Gastrocnemius medialis (tissue), 4 donors: ENCODE measurements at places on chromosomes 7 and 10. TPM values are rescaled to one million over a fixed set of nuclear protein-coding genes. Genes with fewer than 3 reads are reported as not detected.

DNA sequence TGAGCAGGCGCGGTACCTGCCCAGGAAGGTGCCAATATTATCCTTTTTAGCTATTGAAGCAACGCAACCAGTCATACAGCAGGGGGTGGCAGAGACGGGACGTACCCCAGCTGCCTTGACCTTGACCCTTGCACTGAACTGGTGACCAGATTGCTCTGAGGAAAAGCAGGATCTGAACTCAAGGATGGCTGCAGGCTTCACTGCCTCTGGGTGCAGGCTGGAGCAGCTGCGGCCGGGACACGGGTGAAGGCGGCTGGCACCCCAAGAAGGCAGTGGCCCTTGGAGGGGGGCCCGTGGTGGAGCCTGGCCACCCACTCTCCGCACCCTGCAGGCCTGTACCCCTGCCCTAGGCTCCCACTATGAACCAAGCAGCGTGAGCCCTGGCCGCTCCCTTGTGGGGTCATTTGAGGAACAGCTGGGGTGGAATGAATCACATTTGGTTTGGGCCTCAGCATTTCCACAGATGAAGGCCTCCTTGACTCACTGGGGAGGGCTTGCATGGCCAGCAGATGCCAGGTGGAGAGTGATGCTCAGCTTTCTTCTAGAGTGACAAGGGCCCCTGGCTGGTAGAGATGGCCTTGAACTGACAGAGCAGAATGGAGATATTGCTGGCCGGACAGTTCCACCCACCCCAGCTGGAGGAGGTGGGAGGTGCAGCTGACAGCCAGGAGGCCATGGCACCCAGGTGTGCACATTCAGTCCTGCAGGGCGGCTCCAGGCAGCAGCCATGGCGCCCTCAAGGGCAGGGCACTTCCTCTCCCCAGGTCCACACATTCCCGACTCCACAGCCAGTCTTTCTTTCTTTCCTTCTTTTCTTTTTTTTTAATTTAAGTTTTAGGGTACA is 218.7 kb downstream of the WDR37 start:
- DNase-seq = no peak

DNA sequence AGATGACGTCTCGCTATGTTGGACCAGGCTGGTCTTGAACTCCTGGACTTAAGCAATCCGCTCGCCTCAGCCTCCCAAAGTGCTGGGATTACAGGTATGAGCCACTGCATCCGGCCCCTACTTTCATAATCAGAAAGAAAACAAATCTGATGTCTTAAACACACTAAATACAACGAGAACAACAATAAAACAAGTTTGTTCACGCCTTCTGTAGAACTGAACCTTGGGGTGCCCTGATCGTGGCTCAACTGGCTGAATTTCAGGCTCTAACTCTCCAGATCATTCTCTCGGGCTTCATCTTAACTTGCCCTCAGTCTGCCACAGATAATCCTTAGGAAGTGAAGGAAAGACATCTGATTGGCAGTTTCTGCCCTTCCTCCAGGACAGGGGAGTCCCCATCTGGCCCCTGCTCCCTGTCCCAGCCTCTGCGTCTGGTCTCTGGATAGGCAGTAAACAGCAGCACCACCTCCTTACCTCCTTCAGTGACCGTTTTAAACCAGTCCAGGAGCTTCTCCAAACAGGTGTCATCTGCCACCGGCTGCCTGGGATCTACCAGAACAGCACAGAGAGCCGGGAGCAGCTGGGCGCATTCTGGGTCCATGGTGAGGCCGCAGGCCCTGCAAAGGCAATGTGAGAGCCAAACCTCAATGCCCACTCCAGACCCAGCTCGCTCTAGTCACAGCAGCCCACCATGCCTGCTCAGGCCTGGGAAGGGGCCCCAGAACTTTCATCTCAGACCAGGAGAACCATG is 1.3 kb downstream of the BRAT1 start:
- DNase-seq = no peak

SEMA3A gene
- total RNA-seq = 0.29 TPM

IDI2 gene
- total RNA-seq = 43.7 TPM

DNA sequence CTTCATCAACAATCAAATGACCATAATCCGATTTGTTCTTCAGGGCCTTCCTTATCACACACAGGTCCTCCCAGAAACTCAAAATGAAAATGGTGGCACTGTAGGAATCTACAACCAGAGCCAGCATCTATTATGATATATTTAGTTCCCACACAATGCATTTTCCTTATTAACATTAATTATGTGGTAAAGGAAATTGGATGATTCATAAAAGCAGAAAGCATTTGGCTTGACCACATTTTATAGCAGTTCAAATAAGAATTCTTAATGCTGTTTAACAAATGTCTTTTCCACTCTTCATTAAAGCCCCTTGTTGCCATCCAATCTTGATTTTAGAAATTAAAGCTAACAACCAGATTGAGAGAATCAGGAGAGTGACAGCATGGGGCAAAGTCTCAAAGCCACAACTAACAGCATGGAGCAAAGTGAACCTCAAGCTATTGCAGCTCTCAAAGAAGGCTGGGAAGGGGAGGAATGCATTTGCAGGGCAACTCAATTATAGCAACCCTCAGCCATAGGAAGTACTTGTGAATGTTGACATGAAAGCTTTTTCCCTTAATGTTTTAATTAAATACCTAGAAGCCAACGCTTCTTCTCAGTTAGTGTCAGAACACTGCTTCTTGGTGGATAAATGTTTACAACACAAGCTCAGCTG is 549.1 kb downstream of the NXPH1 start:
- no peak for DNase-seq

DNA sequence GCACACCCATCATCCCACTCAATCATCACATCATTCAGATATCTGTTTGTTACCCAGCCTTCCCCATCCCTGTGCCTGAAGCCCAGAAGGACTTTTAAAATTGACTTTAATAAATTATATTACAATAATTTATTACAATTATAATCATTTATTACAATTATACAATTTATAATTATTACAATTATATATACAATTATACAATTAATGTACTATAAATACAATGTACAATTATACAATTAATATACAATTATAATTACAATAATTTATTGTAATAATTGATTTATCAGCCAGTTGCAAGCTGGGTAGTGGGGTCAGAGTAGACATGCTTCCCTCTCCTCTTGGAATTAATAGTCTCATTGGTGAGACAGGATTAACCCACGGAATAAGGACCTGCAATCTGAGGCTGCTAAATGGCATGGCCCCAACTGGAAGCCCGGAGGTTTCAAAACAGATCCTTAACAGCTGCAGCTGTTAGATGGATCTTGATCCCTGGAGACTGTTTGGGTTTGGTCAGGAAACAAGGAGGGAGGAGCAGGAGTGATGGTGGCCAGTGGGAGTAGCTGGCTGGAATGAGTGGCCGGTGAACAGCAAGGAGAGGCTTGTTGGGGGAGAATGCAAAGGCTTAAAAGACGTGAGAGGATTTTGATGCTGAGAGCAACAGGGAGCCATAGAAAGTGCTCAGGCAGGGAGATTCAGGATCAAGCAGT is 402.8 kb upstream of the PODXL start:
- DNase-seq = no peak

DNA sequence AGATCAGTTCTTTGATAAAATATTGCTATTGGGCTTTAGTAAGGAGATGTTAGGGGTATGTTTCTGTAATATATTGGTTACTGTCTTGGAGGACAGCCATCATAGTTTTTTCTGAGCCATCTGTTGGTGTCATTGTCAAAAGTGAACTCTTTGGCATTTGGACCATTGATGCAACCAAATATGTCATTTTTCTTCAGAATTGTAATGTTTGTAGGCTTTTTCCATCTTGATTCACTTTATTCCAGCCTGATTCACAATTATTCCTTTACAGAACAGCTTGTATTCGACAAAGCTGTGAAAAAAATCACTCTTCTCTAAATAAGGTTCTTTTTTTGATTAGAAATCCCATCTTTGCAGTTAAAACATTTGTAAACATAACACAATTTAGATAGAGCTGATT is 37.4 kb downstream of the SMNDC1 start:
- no peak for DNase-seq

- no peak for DNase-seq
These were observed 46.6 kb upstream of the MKX start for GRCh38 chr10:27792216-27792615.

GRCh38 chr7:13910805-13911551 is 78.5 kb downstream of the ETV1 start:
- no peak for DNase-seq

DNA sequence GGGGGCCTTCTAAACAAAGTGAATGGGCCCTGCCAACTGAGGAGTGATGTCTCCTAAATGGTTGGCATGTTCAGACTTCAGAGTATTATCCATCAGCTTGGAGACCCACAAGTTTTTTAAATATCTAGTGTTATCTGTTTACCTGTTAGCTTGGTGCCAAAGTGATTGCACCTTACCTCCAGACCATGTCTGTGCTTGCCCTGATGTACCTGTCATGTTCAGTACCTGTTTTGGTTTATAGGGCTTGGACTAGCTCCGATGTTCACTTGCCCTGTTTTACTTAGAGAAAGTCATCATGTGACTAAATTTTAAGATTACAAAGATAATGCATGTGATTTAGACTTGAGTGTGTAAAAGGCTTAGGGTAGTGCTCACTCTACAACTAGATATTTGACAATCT is 67.7 kb downstream of the CNNM2 start:
- DNase-seq = no peak

TMEM236 gene
- 0.71 TPM for total RNA-seq

THSD7A gene
- total RNA-seq = 0.78 TPM

- no peak for DNase-seq
These were observed 35.1 kb upstream of the ING3 start for GRCh38 chr7:120915314-120916105.

DNA sequence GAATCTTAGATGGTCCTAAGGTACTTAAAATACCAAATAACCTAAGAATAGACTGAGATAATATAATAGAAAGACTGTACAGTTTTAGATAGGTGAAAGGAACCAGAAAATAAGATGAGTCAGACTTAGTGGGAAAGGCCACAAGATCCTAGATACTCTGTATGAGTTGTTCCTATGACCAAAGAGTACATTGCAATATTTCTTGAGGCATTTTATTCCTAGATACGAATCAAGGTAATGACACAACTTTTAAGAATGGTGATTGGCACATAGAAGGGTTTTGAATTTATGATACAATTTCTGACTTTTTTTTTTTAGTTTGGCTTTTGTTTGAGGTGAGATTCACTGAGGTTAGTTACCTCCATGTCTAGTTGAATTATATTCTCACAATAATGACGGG is 30.2 kb downstream of the MGAM start:
- DNase-seq = no peak

- no peak for DNase-seq
These were observed 10.5 kb downstream of the DDC start for GRCh38 chr7:50554431-50555322.

DNA sequence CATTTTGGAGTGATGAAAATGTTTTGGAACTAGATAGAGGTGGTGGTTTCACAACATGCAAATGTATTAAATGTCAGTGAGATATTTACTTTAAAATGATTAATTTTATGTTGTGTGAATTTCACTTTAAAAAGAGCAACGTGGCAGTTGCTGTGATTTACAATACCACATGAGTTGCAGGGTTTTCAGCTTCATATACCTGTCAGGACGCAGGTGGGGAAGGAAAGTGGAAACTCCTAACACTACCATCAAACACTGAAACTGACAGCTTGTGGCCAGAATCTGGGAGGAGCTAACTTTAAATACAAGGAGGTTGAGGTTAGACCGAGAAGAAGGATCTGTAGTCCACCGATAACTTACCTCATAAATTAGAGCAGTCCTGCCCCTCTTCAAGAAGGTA is 168.9 kb upstream of the TMEM72 start:
- no peak for DNase-seq

DNA sequence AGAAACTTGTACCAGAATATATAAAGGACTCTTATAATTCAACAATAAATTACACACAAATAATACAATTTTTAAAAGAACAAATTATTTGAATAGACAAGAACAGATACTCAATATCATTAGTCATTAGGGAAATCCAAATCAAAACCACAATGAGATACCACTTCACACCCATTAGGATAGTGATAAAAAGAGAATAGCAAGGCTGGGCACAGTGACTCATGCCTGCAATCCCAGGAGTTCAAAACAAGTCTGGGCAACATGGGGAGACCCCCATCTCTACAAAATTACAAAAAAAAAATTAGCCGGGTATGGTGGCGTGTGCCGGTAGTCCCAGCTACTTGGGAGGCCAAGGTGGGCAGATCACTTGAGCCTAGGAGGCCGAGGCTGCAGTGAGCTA is 52.2 kb upstream of the KCNIP2 start:
- DNase-seq = no peak

TLX1 gene
- not detected for total RNA-seq

TMEM270 gene
- total RNA-seq = not detected
